ENCODE measurements at places on chromosomes 1 and 21. TPM values are rescaled to one million over a fixed set of nuclear protein-coding genes. Genes with fewer than 3 reads are reported as not detected.

Gene CA14
- not detected for total RNA-seq

Gene AGT
- total RNA-seq, result not detected

Gene CCDC27
- total RNA-seq, result not detected

Gene ERICH3
- total RNA-seq, result not detected

Gene C1orf87
- total RNA-seq, result not detected
